ENCODE measurements at places on chromosomes 2 and 18.

GRCh38 chr2:36697424-36698066 lies 1.0 kb downstream of the VIT start:
- DNase-seq, result no peak

DNA sequence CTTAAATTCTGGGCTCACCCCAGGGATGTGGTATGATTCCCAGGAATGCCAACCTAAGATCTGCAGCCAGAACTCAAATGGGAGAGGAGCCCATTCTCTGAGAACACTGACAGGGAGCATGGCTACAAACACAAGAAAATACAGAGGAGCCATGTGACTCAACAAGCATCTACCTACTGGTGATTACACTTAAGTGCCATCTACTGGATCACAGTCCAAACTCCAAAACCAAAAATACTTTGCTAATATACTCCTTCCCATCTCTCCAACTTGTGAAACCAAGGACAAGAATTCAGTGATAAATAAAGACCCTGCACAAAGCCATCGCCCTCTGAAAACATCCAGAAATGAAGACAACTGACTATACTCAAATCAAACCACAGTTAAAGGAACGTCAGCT lies 116.9 kb downstream of the NR4A2 start:
- no peak for DNase-seq

- no peak for DNase-seq
Observed at GRCh38 chr18:49365346-49365745, 95.1 kb downstream of the DYM start.

DNA sequence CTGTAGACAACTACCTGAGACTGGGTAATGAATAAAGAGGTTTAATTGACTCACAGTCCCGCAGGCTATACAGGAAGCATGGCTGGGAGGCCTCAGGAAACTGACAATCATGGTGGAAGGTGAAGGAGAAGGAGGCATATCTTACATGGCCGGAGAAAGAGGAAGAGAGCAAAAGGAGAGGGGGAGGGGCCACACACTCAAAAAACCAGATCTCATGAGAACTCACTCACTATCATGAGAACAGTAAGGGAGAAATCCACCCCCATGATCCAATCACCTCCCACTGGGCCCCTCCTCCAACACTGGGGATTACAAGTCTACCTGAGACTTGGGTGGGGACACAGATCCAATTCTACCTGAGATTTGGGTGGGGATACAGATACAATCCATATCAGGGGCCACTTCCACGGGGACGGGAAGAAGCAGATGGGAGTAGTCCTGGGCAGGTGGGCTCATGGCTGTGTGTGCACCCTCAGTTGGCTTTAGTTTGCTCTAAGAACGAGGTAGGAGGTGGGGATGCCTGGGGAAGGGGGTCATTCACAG lies 9.9 kb downstream of the MAB21L4 start:
- no peak for DNase-seq

- no peak for DNase-seq
Observed at GRCh38 chr2:236815746-236816145, 246.1 kb downstream of the ACKR3 start.

GRCh38 chr2:200159357-200159707 lies 147.2 kb upstream of the SPATS2L start:
- DNase-seq, result no peak

DNA sequence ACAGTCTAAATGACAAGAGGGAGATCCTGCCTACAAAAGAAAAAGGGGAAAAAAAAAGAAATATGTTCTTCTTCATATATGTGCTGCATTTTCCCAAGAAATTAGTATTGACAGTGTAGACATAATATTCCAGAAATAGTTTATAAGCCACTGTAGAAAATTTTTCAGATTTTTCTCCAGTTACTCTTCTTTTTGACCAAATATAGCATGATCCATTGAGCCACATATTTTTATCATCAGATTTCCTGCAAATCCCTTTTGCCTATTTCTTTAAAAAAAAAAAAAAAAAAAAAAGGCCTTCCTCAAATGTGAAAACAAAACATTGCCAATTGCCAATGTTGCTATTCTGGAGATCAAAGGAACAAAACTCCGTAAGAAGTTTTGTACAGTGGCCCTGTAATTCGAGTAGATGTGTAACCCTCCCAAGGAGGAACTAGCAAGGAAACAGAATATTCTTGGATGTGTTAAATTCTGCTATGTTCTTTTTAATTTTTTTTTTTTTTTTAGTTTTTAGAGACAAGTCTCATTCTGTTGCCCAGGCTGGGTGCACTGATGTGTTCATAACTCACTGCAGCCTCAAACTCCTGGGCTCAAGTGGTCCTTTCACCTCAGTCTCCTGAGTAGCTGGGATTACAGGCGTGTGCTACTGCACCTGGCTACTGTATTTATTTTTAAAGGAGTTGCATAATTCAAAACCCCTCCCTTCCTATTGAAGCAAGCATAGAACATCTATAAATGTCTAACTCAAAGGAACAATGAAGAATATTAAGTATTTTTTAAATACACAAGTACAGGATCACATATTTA lies 12.5 kb upstream of the CABYR start:
- DNase-seq, result no peak

GRCh38 chr2:217437290-217437870 lies 565.4 kb downstream of the TNS1 start:
- DNase-seq, result no peak

DNA sequence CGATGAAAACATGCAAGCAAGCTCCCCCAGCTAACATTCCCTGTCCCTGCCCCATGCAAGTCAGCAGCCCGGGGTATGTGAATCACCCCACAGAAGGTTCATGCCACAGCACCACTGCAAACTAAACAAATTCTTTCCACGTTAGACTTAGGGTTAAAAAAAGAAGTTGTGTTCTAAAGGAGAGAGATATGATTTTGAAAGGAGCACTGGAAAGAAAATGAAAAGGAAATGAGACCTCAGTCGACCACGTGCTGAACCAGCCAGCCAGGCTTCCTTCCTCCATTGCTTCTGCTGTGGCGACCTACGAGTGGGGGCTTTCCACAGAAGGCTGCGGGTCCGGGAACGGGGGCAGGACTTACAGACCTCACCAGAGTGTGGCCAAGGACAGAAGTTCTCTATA lies 52.0 kb downstream of the ARL4C start:
- peak; percentile 81 for DNase-seq

GRCh38 chr2:64192125-64192479 lies 47.9 kb upstream of the PELI1 start:
- DNase-seq, result no peak

DNA sequence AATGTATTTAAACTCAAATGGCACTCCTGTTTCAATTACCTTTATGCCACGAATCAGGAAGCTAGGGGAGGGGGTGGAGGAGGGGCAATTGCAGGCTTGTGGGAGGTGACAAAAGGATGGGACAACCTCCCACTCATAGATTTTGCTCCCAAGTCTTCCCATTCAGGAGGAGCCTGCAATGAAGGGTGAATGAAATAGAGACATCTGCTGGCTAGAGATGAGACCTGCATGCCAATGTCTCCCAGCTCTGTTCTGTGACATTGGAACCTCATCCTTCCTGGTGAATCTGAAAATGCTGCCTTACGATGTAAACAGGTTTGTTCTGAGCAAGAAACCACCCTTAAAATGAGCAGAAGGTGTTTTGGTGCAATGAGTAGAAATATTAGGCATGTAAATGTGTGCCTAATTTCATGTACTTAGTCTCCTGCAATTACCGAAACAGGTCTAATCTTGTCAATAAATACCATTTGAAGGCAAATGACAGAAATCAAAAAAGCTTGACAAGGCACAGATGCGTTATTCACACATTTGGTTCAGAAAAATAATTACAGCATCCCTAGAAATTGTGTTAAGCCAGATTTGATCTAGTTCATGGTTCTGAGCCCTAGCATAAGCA lies 2.7 kb upstream of the PID1 start:
- peak; percentile 50 for DNase-seq

DNA sequence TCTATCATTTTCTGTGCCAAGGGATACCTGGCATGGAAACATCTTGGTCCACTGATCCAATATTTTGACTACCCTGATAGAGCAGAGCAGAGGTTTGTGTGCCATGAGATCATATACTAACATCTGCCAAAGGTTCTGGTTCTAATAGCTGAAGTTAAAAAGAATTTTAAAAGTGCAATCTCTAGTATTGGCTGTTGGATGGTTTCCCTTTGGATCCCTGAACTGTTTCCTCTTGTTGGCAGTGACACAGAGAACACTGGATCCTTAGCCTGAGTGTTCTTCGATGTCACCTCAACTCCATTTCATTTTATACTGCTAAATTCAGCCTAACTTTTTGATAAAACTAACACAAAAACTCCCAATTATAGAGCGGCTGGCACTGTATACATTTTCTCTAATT lies 169.3 kb upstream of the FBXO11 start:
- DNase-seq, result no peak

- peak; percentile 91 for DNase-seq
Observed at GRCh38 chr2:85772019-85772745, 18.4 kb downstream of the ATOH8 start.

DNA sequence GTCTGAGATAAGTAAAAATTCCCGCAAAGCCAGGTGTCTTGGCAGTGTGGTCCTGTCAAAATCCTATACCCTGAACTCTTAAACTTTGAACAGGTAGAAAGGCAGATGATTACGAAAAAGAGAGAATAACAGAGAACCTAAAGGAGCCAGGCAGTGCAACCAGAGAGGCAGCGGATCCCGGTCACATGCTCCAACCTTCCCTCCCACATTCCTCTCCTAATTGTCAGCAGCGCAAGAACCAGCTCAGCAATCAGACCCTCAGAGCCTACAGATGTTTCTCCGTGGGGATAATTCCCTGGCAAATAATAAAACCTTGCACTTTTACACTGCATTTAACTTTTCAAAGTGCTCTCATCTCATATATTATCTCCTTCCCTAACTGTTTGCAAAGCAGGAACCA lies 124.8 kb downstream of the EPHA4 start:
- no peak for DNase-seq

GRCh38 chr2:224038830-224039079 lies 331 bp downstream of the SERPINE2 start:
- DNase-seq, result no peak

- DNase-seq, result no peak
Observed at GRCh38 chr2:29196792-29197788, 81.9 kb downstream of the CLIP4 start.

- DNase-seq, result no peak
Observed at GRCh38 chr18:48605408-48605845, 66.6 kb downstream of the CTIF start.

DNA sequence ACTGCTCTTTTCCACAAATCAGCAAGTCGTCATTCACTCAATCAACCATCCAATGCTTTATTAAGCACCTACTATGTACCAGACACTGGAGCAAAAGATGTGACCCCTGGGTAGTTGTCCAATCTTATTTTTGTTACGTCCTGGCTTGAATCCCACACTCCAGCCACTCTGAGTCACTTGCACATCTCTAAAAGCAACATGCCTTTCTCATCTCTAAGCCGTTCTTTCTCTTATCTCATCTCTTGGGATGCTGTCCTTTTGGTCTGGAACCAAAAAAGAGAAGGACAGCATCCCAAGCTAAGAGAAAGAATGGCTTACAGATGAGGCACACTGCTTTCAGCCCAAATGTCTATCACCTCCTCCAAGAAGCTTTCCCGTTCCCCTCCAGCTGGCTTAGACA lies 58.8 kb downstream of the RNF152 start:
- no peak for DNase-seq

- DNase-seq, result no peak
Observed at GRCh38 chr2:25198209-25198525, 29.8 kb upstream of the POMC start.

DNA sequence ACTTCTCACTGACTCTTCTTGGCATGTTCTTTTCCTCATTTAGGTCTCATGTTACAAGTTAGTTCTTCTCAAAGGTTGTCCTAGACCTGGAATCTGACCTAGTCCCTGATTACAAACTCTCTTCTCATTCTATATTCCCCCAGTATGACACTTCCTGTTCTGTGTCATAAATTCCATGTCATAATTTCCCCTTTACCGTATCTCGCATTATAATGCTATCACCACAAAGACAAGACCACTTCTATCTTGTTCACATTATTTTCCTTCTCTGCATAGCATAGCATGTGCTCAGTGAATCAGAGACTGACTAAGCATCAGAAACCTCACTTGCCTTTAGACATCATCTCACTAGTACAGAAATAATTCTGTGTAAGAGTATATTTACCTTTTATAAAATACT lies 63.6 kb upstream of the CAVIN2 start:
- no peak for DNase-seq

- DNase-seq, result no peak
Observed at GRCh38 chr2:118046634-118047210, 32.9 kb upstream of the CCDC93 start.

DNA sequence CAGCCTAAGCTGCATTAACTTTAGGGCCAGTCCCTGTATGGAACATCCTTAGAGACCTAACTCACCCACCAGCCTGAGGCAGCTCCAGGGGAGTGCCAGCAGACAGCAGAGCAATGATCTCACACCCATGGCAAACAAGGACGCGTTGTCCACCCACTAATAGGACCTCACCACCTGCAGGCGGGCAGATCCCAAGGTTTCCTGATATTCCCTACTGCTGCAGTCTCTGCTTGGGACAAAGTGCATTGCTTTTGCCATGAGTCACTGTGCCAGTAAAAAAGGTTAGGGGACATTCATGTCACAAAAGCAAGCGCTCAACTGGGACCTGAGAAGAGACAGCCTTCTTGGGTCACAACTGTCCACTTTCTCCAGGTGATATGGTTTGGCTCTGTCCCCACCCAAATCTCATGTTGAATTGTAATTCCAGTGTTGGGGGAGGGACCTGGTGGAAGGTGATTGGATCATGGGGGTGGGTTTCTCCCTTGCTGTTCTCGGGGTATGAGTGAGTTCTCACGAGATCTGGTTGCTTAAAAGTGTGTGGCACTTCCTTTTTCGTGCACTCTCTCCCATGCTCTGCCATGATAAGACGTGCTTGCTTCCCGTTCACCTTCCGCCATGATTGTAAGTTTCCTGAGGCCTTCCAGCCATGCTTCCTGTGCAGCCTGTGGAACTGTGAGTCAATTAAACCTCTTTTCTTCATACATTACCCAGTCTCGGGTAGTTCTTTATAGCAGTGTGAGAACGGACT lies 160.2 kb downstream of the MIB1 start:
- DNase-seq, result no peak

GRCh38 chr2:24544456-24545115 lies 53.5 kb downstream of the NCOA1 start:
- no peak for DNase-seq

GRCh38 chr2:161032635-161033034 lies 127.6 kb upstream of the TANK start:
- DNase-seq, result no peak

DNA sequence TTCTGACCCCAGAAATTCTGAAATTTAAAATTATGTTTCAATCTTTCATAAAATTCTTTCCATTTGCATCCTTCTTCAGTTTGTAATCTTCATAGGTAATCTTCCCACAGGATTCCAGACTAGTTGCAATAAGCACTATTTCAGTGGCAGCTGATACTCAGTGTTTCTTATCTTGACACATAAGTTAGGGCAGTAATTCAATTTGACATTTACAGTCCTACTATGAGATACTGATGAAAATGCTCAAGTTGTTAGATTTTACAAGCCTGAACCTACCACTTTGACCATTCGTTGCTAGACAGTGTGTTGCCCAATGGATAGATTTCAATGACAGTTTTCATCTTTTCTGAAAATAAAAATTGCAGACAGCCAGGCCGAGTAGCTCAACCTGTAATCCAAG lies 10.4 kb downstream of the METTL21A start:
- no peak for DNase-seq

Measured in retinal pigment epithelial cell (primary cell).